ENCODE measurements at places on chromosomes 12 and 14.
A peak's percentile ranks its signal among the peaks of the same experiment; 100 is the strongest.

DNA sequence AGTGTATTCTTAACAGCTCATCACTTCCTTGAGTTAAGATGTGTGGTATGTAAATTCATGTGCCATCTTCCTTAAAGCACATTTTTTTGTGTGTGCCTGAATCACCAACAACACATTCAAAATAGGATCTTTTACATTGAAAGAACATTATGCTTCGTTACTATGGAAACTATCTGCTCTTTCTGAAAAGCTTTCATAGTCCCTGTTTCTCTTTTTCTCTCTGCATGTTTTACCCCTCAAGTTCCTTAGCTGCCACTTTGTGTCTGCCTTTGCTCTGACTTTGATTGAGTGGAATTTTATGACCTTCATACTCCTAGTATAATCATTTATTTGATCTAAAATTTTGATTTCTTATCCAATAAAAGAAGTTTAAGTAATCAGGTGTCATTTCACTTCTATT is 880.3 kb upstream of the FOXG1 start:
- DNase-seq, result no peak

DNA sequence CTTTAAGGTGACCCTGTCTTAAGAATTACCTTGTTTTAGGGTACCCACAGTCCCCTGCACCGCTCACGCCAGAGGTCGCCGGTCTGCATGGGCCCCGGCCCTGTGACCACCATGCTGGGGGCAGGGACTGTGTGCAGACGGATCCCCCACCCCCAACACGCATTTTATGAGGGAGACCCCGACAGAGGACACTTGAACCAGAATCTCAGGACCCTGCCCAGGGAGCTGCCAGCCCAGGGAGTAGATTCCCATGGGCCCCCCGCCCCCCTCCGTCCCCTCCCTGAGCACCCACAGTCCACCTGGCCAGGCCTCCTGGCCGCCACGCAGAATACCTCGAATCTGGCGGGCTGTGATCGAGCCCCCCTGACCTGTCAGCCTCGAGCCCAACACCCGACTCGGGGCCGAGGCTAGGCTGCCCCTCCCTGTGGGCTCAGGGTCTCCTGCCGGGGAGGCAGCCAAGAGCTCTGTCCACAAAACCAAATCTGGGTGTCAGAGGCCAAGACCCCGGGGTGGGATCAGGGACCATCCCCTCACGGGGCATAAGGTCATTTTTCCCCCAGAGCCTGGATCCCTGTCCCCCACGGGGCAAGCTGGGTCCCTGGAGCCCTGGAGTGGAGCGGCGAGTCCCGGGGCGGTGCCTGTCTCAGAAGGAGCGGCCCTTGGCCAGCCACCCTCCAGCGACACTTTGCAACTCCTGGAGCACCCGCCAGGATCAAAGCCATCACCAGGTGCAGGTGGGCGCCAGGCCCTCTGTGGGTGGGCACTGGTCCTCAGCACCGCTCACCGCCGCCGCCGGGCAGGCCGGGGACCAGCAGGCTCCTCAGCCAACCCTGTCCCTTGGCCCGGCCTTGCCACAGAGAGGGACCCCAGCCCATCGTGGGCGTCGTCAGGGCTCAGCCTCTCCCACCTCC is 155.8 kb upstream of the PKP2 start:
- no peak for DNase-seq

GRCh38 chr14:25034803-25035681 is 14.9 kb downstream of the STXBP6 start:
- DNase-seq, result peak; percentile 9

DNA sequence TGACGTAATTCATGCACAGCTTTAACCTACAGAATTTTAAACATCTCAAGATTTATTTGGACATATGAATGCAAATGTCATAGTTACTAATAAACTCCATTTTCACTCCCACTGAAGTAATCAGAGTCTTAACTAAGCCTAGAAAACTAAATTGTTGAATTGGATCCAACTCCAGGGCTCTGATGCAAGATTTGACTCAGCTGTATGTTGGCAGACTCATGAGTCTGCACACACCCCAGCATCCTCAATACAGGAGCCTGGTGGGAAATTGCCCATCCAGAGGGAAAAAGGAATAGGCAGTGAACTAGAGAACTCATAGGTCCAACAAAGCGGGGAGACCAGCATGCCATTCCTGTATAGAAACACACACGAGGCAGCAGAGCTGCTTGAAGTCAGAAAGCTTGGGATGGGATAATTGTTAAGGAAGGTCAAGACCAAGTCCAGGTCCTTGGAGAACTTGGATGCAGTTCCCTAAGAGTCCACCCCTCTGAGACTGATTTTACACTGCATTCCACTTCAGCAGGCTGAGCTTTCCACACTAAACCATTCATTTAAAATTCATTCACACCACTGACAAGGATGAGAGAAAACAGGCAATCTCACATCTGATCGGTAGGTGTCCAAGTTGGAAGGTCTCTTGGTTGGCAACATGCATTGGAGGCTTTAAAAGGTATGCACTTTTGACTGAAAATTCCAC is 14.4 kb downstream of the TMTC1 start:
- DNase-seq, result no peak

DNA sequence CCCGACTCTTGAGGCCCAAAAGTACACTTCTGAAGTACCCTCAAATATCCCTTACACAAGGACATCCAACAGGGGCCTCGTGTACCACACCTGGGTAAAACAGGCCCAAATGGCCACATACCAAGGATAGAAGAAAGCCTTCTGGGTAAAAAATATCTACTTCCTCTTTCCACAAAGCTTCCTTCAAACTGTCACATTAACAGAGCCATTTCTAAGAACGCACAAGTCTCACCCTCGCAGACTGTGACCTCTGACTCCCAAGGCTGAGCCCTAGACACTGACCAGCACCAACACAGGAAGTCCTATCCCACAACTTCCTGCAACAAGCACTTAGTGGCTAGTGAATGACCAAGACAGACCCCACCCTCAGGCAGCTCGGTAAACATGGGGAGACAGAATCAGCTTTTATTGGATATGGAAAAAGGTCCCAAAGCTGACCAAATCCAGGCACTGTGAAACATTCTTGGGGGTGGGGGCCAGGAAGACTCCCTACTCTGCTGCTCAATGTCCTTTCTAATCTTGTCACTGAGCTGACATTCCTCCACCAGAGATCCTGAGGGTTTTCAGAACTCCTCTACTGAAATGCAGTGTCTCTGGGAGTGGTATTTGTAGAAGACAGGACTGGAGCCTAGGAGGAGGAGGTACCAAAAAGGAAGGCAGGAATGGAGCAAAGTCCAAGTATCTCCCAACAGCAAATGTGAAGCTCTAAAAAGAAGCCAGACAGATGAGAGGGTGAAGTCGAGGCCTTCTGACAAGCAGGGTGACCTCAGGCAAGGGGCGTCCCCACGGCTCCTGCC is 15.9 kb downstream of the KCTD10 start:
- no peak for DNase-seq

DNA sequence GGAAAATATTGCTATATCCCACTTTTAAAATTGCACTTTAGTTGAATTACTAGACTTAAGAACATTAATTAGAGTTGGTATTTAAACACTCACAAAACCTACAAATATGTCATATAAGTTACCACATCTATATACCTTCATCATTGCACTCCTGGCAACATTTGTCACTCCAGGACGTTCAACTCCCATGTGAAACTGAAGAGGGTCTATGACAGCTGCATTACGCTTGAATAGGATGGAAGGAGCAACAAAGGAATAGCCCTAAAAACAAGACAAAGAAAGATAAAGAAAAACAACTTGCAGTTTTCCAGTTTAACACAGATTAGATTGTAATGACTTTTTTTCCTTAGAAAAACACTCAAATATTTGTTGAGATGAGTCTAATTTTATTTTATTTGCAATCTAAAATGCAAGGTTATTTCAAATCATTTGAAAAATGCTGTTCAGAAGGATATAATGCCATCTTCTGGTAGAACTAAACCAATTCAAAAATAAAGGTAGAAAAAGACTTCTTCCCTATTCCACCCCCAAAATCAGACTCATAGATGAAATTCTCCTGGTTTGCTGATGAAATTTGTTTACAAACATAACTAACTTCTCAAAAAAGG is 84.3 kb upstream of the TTC7B start:
- DNase-seq, result no peak
